ENCODE measurements at places on chromosomes 4 and X.

- no peak for DNase-seq
Measured at GRCh38 chr4:8819473-8820177, 52.0 kb downstream of the HMX1 start.

- no peak for DNase-seq
Measured at GRCh38 chrX:21996872-21997455, 35.2 kb upstream of the PHEX start.

DNA sequence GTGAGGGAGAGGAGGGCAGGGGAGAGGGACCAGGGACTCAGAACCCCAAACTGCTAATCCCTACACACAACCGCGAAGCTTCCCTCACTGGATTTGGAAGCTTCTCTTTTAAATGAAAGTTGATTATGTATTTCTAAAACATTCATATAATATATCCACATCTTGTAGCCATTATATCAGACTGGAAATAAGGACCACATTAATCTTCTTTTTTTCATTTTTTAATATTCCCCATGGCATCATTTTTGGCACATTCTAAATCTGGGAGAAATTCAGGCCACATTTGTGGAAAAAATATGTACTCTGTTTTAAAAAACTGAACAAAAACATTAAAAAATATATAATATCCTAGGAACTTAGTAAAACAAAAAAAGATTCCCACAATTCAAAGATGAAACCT lies 97.8 kb downstream of the AFAP1 start:
- no peak for DNase-seq

DNA sequence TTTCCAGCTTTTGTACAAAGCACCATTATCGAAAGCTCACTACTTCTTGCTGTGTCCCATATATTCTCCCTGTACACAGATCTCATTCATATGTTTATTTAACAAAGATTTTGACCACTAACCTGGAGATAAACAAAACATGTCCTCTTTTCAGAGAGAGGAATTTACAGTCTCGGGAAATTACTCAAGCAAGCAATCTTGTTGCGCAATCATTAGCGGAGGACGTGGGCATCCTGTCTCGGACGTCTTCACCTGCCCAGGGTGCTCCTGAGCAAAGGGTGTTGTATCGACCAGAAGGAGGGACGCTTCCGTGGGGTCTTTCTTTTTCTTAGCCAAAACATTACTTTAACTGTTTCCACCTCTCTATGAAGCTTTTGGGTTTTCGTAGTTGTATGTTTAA lies 66.5 kb upstream of the CLCN4 start:
- DNase-seq = no peak

DNA sequence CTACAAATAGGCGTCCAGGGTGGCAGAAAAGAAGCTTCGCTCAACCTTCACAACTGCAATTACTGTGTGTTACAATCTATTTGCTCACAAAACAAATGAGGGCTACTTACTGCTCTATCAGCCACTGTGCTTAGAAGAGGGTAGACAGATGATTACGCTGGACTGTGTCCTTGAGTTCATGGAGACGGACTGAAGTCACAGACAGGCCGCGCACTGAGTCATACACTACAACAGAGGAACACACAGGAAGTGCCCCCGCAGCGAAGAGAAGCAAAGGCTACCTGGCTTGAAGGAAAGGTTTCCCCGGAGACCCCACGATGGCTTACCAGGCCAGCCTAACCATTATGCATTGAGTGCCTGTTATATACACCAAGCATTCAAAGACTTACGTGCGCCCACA lies 25.6 kb downstream of the FAT1 start:
- no peak for DNase-seq

All from NCI-H2029 (cell line).